EH (cell line): ENCODE measurements at places on chromosomes 16 and 17.
A peak's percentile ranks its signal among the peaks of the same experiment; 100 is the strongest.

DNA sequence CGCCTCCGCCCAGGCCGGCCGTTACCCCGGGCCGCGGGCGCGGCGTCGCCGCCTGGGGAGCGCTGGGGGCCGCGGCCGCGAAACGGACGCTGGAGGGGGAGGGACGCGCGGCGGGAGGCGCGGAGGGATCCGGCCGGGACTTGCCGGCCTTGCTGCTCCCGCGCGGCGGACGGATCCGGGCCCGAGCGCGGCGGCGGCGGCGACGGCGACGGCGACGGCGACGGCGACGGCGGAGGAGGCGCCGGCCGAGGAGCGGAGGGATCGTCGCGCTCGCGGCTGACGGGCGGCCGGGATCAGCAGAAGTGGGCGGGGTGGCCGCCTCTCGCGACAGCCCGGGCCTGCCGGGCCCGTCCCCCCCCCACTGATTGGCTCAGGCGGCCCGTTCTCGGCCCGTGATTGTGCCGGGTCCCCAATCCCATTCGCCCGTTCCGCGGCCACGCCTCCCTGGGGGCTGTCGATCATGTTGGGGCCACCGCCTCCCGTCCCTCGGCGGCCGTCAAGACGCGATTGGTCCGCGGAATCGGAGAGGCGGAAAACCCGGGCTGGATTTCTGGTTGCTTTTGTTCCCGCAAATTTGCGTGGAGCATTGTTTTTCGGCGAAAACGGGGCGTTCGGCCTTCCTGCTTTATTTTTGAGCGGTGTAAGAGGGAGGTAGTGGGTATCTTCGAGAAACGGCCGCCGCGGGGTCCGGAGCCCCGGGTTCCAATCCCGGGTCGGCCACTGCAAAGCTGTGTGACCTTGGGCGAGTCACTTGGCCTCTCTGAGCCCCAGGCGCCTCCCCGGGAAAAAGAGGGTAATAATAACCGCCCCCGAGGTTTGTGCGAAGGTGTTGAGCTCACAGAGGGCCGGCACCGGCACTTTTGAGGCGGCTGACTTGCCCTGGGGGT, at the start of gene ZCCHC14:
ZCCHC14 (minus strand) TSS at position 304 of the 887 bp plus-strand sequence. CDS start 786 bp downstream, outside the sequence.
- DNase-seq, result peak; percentile 98

GRCh38 chr17:61139219-61139618, 260.4 kb upstream of the TBX2 start:
- DNase-seq, result peak; percentile 88

DNA sequence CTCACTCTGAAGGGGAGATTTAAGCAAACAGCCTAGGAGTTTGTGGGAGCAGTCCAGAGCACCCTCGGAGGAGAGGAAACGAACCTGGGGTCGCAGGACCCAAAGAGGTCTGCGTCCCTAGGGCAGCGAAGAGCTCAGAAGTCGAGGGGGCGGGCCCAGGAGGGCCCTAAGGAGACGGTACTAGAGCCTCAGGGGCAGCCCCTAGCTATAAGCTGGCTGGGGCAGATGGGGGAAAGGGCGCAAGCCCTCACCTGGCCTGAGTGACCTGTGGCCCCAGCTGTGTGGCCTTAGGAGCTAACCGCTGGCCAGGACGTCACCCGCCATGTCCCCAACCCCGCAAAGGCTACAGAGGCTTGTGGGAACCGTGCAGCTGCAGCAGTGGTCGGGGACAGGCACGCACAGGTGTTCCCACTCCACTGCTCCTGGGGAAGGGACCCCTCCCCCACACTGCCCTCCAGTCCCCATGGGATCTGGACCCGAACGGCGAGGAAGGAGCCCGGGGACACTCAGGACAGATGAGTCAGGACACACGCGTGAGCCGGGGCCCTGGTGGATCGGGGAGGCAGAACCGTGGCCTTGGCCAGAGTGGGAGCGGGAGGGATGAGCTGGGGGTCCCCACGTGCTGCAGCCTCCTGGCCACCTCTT, 2.0 kb upstream of the CTRB2 start:
- DNase-seq, result no peak

- peak; percentile 15 for DNase-seq
Measured at GRCh38 chr17:50171371-50172071, 5.7 kb downstream of the SGCA start.
